ENCODE measurements at places on chromosomes 6 and 20. TPM values are rescaled to one million over a fixed set of nuclear protein-coding genes. Genes with fewer than 3 reads are reported as not detected.

DNA sequence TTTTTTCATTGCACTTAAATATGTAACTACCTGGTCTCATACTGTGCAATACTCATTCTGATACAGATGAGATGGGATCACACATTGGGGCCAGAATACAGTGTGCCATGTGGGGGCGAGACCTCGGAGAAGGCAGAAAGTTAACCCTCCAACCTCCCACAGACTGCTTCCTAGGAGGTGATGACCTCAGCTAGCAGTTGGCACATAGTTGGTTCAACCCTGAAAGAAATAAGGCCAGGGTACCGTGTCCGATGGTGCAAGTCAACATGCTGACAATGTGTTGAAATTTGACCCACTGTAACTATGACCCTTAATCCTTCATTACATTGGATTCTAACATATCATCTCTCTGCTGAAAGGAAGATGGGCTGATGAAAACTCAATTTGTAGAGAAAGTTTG is 61.9 kb downstream of the GJA10 start:
- H3K4me3 ChIP-seq: no peak overlapping the region
- peaks cover 4% of the 10 kb centered on the region for H3K36me3 ChIP-seq
- H3K4me1 ChIP-seq: peaks cover 27% of the 10 kb centered on the region
- H3K27me3 ChIP-seq: no peaks in the 10 kb centered on the region

DNA sequence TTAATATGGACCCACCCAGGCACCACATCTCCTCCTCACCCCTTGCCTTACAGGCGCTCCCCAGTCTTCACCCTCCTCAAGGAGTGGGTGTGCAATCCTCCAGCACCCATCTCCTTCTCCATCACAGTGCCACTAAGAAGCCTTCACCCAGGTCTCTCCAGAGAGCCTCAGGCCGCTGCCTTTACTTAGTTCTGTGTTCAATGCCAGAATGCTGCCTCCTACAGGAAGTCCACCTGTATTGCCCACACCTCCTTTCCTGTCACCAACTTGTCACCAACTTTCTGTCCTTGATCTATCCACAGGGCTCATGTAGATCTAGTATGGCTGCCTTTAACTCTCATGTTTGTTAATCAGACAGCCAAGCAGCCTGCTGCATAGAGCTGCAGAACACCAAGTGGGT is 586 bp upstream of the LST1 start:
- DNase-seq: peak; percentile 29
- H3K4me1 ChIP-seq: peaks cover 17% of the 10 kb centered on the region
- no peak overlapping the region for H3K27ac ChIP-seq
- H3K4me3 ChIP-seq: no peak overlapping the region
- no peaks in the 10 kb centered on the region for H3K27me3 ChIP-seq
- H3K36me3 ChIP-seq: no peaks in the 10 kb centered on the region

DNA sequence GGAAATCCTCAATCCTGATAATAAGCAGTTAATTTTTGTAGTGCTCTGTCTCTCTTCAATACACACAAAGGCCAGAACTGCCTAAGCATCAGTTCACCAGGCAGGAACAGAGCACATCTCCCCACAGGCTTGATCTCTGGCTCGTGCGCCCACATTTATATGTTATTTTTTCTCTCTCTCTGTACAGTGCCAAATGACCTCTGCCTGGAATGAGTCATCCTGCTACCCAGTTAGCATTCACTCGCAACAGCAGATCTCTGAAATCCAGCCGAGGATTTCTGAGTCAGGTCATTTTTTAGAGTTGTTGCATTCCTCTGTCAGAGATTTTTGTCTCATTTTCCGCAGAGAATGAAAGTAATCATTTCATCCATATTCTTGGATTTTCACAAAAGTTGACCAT is 107.1 kb downstream of the COL12A1 start:
- peaks cover 53% of the 10 kb centered on the region for H3K36me3 ChIP-seq
- H3K4me1 ChIP-seq: peaks cover 13% of the 10 kb centered on the region
- peak; percentile 88 for DNase-seq
- no peak overlapping the region for H3K4me3 ChIP-seq
- no peaks in the 10 kb centered on the region for H3K27me3 ChIP-seq

DNA sequence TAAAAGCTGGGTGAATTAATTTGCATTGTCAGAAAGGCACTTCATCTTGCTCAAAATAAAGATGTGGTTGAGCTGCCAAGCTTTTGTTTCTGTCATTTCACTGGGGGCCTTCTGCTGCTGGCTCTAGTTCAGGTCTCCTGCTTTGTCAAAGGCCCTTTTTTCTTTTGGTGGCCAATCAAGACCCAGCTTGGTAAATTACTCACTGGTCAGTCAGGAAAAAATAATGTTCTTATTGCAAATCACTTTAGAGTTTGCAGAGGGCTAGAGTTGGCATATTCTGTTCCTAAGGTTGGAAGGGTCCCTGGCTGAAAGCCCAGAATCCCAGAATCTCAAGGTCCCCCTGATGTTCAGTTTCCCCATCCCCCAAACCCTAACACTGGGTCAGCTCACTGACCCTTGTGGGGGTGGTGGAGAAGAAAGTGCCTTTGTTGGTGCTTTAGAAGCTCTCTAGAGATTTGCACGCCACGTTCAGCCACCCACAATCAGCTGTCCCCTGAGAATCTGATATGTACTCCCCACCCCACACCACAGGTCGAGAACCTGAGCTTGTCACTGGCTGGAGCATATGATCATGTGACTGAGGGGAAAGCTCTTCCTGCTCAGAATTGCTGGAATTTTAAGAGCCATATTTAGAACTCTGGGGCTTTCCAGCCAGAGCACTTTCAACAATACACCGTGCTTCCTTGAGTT is 21.7 kb upstream of the BNIP5 start:
- H3K36me3 ChIP-seq: no peaks in the 10 kb centered on the region
- H3K27ac ChIP-seq: no peak overlapping the region
- no peaks in the 10 kb centered on the region for H3K27me3 ChIP-seq
- H3K4me3 ChIP-seq: no peak overlapping the region
- no peaks in the 10 kb centered on the region for H3K4me1 ChIP-seq

DNA sequence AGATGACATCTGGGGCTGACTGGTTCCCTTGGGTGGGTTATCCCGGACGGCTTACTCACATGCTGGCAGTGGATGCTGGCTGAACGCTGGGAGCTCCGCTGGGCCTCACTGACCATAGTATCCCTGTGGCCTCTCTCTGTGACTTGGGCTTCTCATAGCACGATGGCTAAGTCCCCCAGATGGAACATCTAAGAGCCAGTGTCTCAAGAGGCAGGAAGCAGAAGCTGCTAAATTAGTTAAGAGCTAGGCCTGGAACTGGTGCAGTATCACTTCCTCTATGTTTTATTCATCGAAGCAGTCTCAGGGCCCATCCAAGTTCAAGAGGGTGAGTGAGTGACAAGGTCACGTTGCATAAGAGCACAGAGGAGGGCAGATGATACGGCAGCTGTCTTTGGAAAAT is 116.5 kb upstream of the LAMP5 start:
- H3K4me1 ChIP-seq: no peaks in the 10 kb centered on the region
- H3K36me3 ChIP-seq: no peaks in the 10 kb centered on the region
- H3K4me3 ChIP-seq: no peak overlapping the region

The AAR2 gene
- total RNA-seq: 21.0 TPM

GRCh38 chr6:15960740-15961634 is 167.9 kb upstream of the MYLIP start:
- DNase-seq: no peak
- H3K36me3 ChIP-seq: no peaks in the 10 kb centered on the region
- no peaks in the 10 kb centered on the region for H3K27me3 ChIP-seq
- no peak overlapping the region for H3K4me3 ChIP-seq
- no peak overlapping the region for H3K27ac ChIP-seq
- H3K4me1 ChIP-seq: peaks cover 28% of the 10 kb centered on the region

The FOXC1 gene
- total RNA-seq: 16.8 TPM

DNA sequence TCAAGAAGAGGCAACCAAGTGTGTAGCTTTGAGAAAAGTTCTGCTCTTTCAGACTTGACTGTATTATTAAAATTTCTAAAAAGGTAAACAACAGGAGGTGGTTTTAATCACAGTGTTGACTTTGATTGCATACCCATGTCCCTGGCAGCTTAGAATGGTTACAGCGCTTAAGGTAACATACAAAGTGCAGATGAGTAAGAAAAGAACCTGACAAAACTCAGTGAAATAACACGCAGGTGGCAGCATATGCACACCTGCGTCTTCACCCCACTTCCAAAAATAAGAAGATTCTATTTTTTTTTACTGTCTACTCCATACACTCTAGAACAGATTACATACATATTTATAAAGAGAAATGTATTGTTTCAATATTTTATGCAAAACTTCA is 233.5 kb downstream of the GMPR start:
- no peaks in the 10 kb centered on the region for H3K27me3 ChIP-seq
- DNase-seq: no peak
- no peaks in the 10 kb centered on the region for H3K36me3 ChIP-seq
- no peak overlapping the region for H3K27ac ChIP-seq

The LTV1 gene
- total RNA-seq: 40.4 TPM

DNA sequence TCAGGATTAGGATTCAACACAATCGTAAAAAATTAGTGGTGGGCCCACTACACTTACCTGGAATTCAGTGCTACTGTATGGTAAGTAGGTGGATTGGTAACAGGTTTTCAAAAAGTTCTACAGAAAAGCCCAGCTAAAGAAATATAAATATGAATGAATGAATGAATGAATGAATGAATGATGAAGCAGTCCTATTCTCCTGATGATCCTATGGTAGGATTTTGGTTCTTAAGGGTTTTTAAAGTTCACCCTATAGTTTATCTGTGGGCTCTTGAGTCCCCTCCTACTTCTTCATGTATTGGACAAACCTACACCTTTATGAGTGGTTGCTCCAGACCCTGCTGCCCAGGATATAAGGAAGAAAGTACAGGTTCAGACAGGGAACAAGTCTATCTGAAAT is 89.5 kb upstream of the HEY2 start:
- no peaks in the 10 kb centered on the region for H3K4me1 ChIP-seq
- no peaks in the 10 kb centered on the region for H3K36me3 ChIP-seq
- H3K4me3 ChIP-seq: no peak overlapping the region
- peaks cover 84% of the 10 kb centered on the region for H3K27me3 ChIP-seq
- DNase-seq: no peak

DNA sequence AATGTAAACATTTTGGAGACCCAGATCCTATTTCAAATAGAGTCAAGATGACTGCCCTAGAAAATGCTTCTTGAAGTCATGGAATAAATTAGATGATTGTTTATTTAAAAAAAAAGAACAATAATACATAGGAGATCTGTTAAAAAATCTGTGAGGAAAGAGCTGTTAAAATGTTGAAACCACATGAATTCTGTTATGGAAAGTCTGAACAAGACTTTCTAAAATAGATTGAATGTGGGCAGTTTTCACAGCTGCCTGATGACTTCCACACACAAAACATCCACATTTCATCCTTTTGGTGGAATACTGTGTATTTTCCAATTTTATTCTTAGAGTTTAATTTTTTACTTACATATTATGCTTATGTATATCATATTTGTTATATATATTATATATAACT is 186.1 kb downstream of the LAMA2 start:
- no peaks in the 10 kb centered on the region for H3K4me1 ChIP-seq
- no peak overlapping the region for H3K4me3 ChIP-seq
- peaks cover 48% of the 10 kb centered on the region for H3K27me3 ChIP-seq
- no peak overlapping the region for H3K27ac ChIP-seq

Measured in MCF 10A (cell line).